Caco-2 (cell line): ENCODE measurements at places on chromosomes 1 and 21. TPM values are rescaled to one million over a fixed set of nuclear protein-coding genes. Genes with fewer than 3 reads are reported as not detected.

DNA sequence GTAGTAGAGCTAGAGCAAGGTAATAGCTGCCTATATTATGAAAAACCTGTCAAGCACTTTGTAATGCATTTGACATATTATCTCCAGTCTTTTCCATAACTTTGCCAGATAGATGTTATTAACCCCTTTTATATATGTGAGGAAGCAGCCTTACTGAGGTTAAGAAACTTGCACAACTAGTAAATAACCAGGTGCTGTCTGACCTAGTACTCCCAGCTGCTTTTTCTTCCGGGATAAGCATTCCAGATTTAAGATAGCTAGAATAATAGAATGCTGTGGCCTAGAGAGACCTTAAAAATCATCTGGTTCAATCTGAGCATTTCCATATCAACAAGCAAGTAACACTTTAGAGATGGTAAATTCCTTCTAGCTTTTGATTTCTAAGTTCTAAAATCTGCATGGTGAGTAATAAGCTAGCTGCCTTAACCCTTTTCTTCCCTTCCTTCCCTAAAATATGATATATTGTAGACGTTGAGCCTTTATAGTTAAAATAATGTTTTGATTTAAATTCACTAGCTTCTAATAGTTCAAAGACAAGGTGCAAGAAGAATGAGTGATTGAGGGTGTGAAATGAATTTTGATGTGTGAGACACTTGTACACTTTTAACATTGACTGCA lies 1.8 kb downstream of the SH3GLB1 start:
- no peaks in the 10 kb centered on the region for H3K27me3 ChIP-seq
- peak overlapping the region; percentile 82 for H3K4me3 ChIP-seq
- no peaks in the 10 kb centered on the region for H3K36me3 ChIP-seq
- DNase-seq: no peak

DNA sequence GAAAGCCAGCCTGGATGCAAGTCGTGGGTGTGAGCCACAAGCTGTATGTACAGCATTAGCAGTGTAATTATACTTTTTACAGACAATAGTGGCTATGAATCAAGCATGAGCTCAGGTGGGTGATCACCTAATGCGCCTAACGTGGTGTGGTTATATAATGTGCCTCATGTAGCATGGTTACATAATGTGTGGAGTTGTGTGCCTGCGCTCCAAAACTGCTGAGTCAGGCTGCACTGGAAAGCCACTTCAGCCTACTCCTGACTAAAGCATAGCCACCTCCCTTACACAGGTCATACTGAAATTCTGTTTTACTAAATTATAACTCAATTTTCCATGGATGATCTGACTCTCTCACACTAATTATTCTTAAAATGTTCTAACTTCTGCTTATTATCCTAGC lies 69.8 kb downstream of the KCNT2 start:
- no peak overlapping the region for H3K27ac ChIP-seq
- H3K4me3 ChIP-seq: no peak overlapping the region
- H3K27me3 ChIP-seq: no peaks in the 10 kb centered on the region
- H3K36me3 ChIP-seq: no peaks in the 10 kb centered on the region
- H3K4me1 ChIP-seq: no peaks in the 10 kb centered on the region
- no peak for DNase-seq

DNA sequence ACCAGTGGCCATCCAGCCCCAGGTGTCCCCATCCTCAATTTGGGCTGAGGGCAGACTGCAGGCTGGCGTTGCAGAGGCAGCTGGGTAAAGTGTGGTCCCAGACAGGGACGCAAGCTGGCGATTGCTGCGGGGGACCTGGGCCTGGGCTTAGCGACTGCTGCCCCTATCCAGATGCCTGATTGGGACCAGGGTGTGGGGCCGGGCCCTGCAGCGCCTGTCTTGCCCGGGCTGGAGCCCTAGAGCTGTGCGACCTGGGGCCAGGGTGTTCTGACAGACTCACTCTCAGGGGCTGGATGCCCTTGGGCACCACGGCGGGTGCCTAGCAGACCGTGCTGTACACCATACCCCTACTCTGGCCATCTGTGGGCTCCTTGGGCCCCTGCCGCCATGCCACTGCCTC lies 16.2 kb upstream of the FAAP20 start:
- H3K4me3 ChIP-seq: no peak overlapping the region
- H3K4me1 ChIP-seq: no peaks in the 10 kb centered on the region
- H3K36me3 ChIP-seq: no peaks in the 10 kb centered on the region
- no peaks in the 10 kb centered on the region for H3K27me3 ChIP-seq
- DNase-seq: no peak
- H3K27ac ChIP-seq: no peak overlapping the region

GRCh38 chr21:37276377-37276776 lies 9.2 kb upstream of the VPS26C start:
- no peak overlapping the region for H3K27ac ChIP-seq
- H3K36me3 ChIP-seq: no peaks in the 10 kb centered on the region
- no peak overlapping the region for H3K4me3 ChIP-seq
- H3K4me1 ChIP-seq: no peaks in the 10 kb centered on the region
- H3K27me3 ChIP-seq: no peaks in the 10 kb centered on the region
- no peak for DNase-seq

DNA sequence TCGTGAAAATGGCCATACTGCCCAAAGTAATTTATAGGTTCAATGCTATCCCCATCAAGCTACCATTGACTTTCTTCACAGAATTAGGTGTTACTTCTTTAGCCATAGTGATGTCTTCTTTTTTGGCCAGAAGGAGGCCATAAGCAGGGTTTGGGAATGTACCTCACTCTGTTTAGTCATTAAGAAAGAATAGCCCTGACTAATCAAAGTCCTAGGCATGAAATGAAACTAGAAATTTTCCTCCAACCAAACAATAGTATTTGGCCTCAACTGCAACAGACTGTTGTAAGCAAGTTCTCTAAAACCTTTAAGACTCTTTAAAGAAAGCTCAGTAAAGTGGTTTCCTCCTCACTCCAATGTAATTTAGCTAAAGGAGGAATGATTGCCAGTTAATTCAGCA lies 163.9 kb downstream of the AKT3 start:
- no peak overlapping the region for H3K4me3 ChIP-seq
- H3K27ac ChIP-seq: no peak overlapping the region
- H3K4me1 ChIP-seq: no peaks in the 10 kb centered on the region
- no peaks in the 10 kb centered on the region for H3K36me3 ChIP-seq
- no peaks in the 10 kb centered on the region for H3K27me3 ChIP-seq
- DNase-seq: no peak

GRCh38 chr1:226764533-226764932 lies 25.5 kb upstream of the ITPKB start:
- no peaks in the 10 kb centered on the region for H3K36me3 ChIP-seq
- no peaks in the 10 kb centered on the region; the same call in 1 of the 2 replicates for H3K27me3 ChIP-seq
- H3K27ac ChIP-seq: no peak overlapping the region
- H3K4me3 ChIP-seq: no peak overlapping the region
- no peaks in the 10 kb centered on the region for H3K4me1 ChIP-seq

GRCh38 chr1:30242168-30242567 lies 481.2 kb downstream of the MATN1 start:
- no peaks in the 10 kb centered on the region for H3K4me1 ChIP-seq
- no peak for DNase-seq
- H3K36me3 ChIP-seq: no peaks in the 10 kb centered on the region

GRCh38 chr21:40164905-40165772 lies 297.9 kb downstream of the PCP4 start:
- H3K4me1 ChIP-seq: no peaks in the 10 kb centered on the region
- no peaks in the 10 kb centered on the region for H3K27me3 ChIP-seq
- no peak overlapping the region for H3K27ac ChIP-seq
- no peak for DNase-seq
- no peaks in the 10 kb centered on the region for H3K36me3 ChIP-seq
- H3K4me3 ChIP-seq: no peak overlapping the region

DNA sequence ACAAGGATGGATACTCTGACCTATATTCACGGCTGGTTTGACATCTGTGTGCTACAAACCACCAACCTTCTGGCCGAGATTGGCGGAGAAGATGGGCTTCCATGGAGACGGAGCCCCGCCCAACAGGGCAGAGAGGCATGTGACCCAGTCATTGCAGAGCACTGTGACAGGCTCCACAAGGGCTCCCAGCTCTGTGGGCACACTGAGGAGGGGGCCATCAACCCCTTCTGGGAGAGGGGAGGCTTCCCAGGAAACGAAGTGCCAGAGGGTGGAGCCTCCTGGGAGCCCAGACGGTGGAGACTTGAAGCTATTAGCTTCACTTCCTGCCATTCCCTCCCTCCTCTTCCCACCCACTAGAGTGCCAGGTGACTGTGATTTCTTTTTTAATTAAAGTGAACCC lies 71.6 kb upstream of the IFFO2 start:
- no peak overlapping the region for H3K27ac ChIP-seq
- H3K36me3 ChIP-seq: no peaks in the 10 kb centered on the region
- H3K4me3 ChIP-seq: no peak overlapping the region
- peaks cover 7% of the 10 kb centered on the region; the same call in 1 of the 2 replicates for H3K4me1 ChIP-seq
- no peaks in the 10 kb centered on the region for H3K27me3 ChIP-seq
- no peak for DNase-seq

DNA sequence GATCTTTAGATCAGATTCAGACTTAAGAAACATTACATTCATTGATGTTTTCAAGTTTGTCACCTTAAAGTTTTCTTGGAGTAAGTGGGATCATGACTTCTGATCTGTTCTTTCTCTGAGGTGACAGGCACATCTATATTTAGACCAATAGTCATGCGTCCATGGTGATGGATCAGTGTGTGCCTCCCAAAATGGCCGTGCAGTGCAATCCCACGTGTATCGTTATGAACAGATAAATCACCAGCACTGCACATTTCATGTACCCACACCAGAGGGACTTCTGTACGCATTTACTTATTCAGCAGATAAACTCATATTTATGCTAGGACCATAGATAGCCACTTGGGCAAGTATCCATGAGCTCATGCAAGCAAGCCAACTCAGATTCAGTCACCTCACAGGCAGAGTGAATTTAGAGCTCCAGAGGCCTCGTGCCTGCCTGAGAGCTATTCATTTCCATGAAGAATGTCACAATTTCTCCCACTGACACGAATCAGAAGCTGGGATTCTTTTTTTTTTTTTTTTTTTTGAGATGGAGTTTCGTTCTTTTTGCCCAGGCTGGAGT lies 13.9 kb upstream of the WDR26 start:
- no peak overlapping the region for H3K27ac ChIP-seq
- H3K36me3 ChIP-seq: no peaks in the 10 kb centered on the region
- no peak for DNase-seq
- no peak overlapping the region for H3K4me3 ChIP-seq

- DNase-seq: peak; percentile 40
- H3K27ac ChIP-seq: no peak overlapping the region
- H3K4me1 ChIP-seq: no peaks in the 10 kb centered on the region
- H3K4me3 ChIP-seq: no peak overlapping the region
- H3K36me3 ChIP-seq: no peaks in the 10 kb centered on the region
- no peaks in the 10 kb centered on the region for H3K27me3 ChIP-seq
These were observed 32.2 kb downstream of the BATF3 start for GRCh38 chr1:212667223-212668139.

GRCh38 chr1:89607156-89607555 lies 25.8 kb upstream of the LRRC8C start:
- H3K4me1 ChIP-seq: no peaks in the 10 kb centered on the region
- H3K4me3 ChIP-seq: no peak overlapping the region
- no peaks in the 10 kb centered on the region for H3K27me3 ChIP-seq

DNA sequence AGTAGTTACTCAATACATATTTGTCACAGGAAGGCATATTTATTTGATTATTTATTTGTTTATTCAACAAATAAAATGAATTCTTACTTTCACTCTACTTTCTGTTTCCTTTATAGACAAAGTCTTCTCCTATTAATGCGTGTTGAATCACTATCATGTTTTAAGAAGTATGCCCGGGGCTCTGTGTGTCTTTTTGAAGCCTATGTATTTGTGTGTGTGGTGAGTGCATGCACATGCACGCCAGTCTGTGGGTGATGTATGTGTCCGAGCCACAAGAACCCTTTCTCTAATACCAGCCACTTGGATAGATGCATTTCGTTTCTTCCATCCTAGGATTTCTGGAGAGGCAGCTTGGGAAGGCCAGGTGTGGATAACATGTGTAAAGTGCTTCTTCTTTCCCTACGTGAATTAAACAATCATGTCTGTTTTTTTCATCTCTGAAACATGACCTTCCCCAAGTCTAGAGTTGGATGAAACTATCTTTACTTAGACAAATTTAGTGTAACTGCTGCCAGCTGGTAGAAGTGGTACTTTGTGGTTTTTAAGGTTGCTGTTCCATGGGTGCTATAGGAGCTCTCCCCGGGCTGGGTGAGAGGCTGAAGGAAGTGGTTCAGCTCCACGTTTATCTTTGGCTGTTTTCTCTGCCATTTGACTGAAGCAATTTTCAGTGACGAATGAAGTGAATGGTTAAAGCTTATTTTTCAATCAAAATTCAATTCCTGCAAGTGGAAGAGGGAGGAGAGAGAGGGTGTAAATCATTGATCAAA lies 46.8 kb upstream of the PPM1J start:
- H3K4me3 ChIP-seq: no peak overlapping the region
- no peaks in the 10 kb centered on the region for H3K27me3 ChIP-seq
- no peak overlapping the region for H3K27ac ChIP-seq

DNA sequence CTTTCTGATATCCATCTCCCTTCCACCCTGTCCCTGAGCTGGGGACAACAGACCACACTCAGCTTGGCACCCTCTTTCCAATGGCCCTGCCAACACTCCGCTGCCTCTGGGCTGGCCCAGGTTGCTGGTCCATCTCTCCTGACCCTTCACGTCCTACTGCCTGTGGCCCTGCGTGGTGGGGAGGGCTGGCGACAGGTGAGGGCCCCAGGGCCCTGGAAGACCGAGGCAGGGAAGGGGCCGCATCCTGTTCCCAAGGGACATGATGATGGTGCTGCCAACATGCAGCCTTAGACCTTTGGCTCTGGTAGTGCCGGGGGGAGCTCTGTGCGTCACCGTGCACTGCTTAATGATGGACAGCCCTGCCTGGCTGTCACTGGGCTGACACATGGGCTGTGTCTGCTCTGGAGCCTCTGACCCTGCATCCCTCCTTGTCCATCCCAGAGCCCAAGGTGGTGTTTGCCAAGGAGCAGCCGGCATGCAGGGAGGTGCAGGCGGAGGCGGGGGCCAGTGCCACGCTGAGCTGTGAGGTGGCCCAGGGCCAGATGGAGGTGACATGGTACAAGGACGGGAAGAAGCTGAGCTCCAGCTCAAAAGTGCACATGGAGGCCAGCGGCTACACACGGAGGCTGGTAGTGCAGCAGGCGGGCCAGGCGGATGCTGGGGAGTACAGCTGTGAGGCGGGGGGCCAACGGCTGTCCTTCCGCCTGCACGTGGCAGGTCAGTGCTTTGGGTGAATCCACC lies 65.2 kb downstream of the OBSCN start:
- DNase-seq: peak; percentile 31
- H3K27ac ChIP-seq: no peak overlapping the region
- no peaks in the 10 kb centered on the region for H3K27me3 ChIP-seq
- H3K4me1 ChIP-seq: no peaks in the 10 kb centered on the region; the same call in 1 of the 2 replicates

RGS8 gene
- total RNA-seq: not detected in 2 replicates

OR2T12 gene
- total RNA-seq: not detected in 2 replicates

PADI1 gene
- total RNA-seq: not detected in 2 replicates

SLAMF6 gene
- not detected in 2 replicates for total RNA-seq

OLIG2 gene
- total RNA-seq: not detected in 2 replicates

C21orf91 gene
- 16.2 and 16.9 TPM in 2 replicates for total RNA-seq

GPR89A gene
- 49.9 and 50.0 TPM in 2 replicates for total RNA-seq

RNU1-4 gene
- 1,622 and 1,638 TPM in 2 replicates for total RNA-seq

THEM5 gene
- total RNA-seq: not detected in 2 replicates
